ENCODE measurements at places on chromosomes 7 and 10.

DNA sequence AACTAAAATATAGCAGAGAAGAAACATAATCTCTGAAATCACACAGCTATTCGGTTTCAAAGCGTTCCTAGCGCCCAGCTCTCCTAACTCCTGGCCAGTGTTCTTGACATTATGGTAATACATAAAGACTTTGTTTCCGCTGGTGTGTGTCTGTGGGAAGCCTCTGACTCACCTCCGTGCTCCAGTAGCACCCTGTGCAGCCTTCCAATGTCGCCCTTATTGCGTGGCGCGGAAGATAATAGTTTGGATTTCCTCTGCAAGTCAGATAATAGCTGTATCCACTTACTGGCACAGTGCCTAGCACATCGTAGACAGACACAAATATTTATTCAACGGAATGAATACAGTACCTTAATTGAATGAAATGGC, 570 bp downstream of the BMS1 start:
- peak; percentile 58 for DNase-seq

DNA sequence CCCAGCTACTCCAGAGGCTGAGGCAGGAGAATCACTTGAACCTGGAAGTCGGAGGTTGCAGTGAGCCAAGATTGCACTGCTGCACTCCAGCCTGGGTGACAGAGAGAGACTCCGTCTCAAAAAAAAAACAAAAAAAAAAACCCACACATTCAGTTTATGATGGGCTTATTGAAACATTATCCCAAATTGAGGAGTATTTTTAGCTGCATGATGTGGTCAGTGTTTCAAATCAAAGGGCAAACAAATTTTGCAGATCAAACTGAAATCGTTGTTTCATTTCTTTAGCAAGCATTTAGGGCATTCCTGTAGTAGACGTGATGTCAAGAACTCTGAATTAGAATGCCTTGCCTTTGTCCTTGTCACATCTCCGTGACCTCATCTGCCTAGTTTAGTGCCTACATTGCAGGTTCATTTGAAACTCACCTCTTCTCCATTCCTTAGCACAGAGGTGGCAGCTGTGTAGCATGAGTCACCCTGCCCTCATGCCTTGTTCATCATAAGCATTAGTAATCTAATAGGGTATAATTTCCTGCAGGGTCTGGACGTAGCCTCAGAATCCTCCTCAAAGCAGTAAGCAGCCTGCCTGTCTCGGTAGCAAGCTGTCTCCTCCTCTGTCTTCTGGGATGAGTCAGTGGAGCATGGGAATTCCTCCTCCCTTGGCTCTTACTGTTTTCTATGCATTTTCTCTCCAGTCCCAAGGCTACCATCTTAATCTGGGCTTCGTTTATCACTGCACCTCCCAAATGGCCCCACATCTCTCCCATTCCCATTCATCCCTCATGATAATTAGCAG, 73.8 kb downstream of the CUL1 start:
- peak; percentile 92 for DNase-seq

DNA sequence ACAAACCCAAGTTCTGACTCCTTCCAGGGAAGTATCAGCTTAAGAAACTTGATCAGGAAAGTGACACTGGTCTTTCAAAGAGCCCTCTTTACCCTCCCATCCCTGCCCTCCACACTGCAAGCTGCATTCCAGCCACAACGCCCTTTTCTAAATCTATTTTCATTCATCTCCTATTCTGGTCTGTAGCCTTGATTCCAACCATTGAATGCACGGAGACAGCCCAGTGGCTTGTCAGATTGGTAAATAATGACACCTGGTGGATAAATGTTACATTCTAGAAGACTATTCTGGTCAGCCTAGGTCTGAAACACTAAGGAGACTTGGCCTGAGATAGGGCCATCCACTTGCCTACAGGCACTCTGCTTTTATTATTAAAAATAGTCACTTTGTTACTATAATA, 20.9 kb downstream of the MORN4 start:
- peak; percentile 45 for DNase-seq

- DNase-seq = no peak
Measured at GRCh38 chr7:2640846-2641316, 9.1 kb downstream of the TTYH3 start.

- DNase-seq = peak; percentile 30
Measured at GRCh38 chr7:13279854-13280435, 592.5 kb downstream of the ARL4A start.

- DNase-seq = no peak
Measured at GRCh38 chr7:57375783-57376182, 74.2 kb upstream of the ZNF716 start.

DNA sequence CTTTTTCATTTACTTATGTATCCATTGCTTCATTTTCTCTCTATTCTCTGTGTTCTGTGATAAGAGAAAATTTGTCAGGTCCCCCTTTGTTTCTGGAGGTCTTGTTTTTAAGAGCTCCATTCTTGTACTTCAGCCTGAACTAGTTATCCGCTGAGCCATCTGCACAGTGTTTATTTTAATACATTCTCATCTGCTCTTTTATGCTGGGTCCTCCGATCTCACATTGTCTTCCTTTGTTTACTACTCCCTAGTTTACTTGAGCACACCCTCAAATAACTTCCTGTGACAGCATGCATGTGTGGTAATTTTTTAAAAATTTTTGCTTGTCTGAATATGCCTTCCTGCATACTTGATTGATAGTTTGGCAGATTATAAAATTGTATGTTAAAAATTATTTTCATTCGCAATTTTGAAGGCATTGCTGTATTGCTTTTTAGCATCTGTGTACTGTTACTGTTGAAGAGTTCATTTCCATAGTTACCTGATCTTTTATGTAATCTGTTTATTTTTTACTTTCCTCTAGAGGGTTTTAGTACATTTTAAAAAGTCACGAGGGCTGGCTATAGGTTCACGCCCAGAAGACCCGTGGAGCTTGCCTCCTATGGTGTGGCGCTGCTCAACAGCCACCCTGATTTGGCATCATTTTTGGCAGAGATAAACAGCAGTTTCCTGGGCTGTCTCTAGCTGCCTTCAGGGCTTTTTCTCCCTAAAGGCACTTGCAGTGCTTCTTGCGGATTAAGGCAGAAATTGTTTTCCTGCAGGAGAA, 31.9 kb downstream of the RSBN1L start:
- DNase-seq = peak; percentile 56

GRCh38 chr7:66950311-66950710, 29.3 kb downstream of the TMEM248 start:
- no peak for DNase-seq

GRCh38 chr10:77550378-77550777, 87.2 kb downstream of the KCNMA1 start:
- DNase-seq = no peak

GRCh38 chr10:71646037-71646436, 73.5 kb downstream of the C10orf105 start:
- DNase-seq = no peak

DNA sequence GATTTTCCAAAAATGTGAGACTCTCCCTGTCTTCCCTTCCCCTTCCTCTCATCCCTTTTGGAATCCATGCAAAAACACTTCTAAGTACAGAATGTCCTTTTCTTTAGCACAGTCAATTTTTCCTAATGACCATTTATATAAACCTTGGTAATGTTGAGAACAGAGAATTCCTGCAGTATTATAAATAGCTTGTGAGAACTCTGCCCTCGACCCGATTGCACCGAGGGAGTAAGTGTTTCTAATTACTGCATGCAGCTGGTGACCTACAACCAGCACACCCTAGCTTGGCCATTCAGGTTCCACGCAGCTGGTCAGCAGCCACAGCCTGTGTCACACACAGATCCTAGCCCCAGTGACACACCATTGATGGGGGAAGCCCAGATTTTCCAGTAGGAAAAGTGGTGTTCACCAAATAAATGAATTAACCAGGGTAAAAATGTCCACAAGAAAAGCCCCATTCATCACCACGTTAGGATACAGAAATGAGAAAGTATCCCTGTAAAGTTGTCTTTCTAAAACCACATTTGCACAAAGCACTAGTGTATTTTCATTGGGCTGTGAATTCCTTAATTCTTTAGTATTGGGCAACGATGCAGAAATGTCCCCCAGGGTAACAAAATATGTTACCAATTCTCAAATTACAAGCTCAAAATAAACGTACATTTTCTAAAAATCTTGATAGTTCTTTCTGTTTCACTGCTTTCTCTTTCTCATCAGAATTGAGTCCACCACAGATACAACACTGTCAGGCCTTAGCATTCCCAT, 499.0 kb upstream of the KLF6 start:
- peak; percentile 91 for DNase-seq

DNA sequence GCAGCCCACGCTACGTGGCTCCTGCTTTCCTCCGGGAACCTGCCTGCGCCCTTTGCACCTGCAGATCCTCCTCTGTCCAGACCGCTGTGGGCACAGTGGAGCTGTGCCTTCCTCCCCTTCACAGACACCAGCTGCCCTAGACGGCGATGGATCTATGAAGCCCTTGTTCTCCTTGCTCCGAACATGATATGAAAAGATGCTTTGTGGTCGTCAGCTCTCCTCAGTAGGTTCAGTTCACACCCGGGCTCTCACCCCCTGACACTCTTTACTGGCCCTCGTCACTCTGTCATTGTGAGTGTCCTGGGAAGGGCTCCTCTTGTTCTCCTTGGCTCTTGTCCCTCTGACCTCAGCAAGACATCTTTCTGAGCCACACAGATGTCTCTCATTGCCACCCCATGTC, 4.2 kb downstream of the ZNF488 start:
- no peak for DNase-seq

DNA sequence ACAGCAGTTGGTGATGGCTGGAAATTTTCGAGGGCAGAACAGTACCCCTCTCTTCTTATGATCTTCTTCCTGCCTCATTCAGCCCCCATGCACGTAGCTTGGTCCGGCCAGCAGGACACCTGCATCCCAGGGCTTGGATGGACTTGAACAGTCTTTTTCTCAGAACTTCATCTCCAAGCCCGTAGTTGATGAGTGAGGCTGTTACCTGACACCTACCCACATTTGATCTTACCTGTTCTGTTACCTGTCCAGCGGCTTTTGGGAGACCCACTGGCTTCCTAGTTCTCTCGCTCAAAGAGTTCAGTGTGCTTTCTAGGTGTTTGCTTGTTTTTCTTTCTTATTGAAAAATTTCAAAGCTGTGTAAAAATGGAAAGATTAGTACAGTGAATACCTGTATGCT, 212.2 kb downstream of the CUX1 start:
- DNase-seq = no peak

DNA sequence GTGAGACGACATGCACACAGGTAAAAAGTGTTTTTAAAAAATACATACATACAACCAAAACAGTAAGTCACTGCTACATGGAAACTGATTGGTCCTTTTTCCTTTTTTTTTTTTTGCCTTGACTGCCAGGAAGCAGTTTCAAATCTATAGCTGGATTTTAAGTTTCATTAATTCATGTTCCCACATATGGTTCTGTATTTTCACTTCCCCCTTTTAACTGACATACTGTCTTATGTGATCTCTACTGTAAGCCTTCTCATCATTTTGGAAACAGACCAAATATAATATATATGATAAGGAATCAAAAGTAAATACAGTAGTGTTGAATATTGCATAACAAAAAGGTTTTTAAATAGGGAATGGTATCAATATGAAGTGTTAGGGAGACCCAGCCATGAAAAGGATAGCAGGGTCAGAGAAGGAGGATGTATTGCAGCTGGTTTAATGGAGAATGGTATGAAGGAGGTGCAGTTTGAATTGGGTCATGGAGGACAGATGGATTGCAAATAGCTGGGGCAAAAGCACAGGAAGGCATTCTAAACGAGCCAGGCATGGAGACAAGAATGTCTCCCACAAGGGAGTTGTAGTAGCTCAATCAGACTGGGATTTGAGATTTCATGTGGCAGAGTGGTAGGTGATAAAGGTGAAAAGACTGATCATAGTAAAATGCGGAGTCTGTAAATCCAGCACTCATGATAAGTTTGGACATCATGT, 5.4 kb downstream of the CAV1 start:
- peak; percentile 13 for DNase-seq

- DNase-seq = no peak
Measured at GRCh38 chr7:92325858-92326257, 80.1 kb downstream of the ANKIB1 start.

DNA sequence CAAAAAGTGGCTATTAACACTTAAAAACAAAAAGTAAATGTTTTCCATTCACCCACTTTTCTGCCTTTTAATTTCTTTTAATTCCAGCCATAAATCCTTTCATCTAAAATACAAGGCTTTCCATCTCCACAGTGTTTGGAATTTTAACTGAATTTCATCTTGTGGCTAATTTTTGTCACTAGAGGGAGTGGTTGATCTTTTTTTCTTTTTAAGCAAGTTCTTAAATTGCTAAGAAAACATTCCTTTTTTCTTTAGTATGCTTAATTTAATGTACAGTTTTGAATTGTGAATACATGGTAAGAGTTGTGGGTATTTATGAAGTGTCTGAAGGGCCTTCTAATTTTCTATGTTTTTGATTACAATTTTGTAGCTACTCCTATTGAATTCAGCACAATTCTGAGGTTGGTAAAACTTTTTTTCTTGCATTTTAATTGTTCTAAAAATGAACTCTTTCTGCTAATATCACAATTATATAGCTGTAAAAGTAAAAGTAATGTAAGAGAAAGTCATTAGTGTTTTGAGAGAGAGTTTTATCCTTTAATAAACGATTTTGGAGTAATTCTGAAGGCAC, 54.9 kb upstream of the ANK3 start:
- DNase-seq = peak; percentile 20

- DNase-seq = no peak
Measured at GRCh38 chr10:5165738-5166137, 19.2 kb downstream of the AKR1C8 start.

GRCh38 chr7:22765609-22766008, 38.6 kb downstream of the IL6 start:
- DNase-seq = no peak

DNA sequence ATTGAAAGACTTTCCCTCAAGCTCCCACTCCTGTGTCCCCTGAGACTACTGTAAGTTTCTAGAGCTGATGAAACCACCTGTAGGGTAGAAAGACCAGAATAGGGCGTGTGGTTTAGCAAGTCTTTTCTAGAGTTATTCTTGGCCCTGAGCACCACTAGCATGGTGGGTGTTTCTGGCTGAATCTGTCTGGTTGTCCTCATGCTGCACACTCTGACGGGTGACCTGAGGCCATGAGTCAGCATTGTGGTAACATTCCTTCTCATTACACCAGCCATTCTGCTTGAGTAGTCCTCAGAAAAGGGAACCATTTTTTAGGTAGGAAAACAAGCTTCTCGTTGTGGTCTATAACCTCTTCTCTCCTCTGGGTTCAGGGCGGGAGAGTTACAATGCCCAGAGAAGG, 250.3 kb downstream of the SNX13 start:
- peak; percentile 83 for DNase-seq

- DNase-seq = no peak
Measured at GRCh38 chr10:45418849-45419675, 45.0 kb downstream of the ALOX5 start.

DNA sequence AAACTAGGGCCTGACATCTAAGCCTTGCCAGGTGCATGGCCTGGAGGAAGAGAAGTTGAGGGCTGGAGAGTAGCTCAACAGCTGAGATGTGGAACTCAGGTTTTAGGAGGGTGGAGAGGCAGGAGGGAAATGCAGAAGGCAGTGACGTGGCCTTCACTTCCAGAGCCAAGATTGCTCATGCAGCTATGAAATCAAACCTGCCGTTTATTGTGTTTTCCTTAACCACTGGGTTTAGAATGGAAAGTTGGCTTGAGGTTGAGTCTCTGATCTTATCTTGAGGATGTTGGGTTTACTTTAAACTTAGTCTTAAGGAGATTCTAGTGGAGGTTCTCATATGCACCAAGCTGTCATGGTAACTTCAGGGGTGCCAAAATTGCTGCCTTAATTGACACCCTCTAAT, 178.6 kb downstream of the SORCS3 start:
- DNase-seq = no peak

GRCh38 chr10:49207113-49207512, 18.9 kb upstream of the TMEM273 start:
- DNase-seq = no peak

GRCh38 chr10:78658645-78659597, 409.8 kb upstream of the ZMIZ1 start:
- no peak for DNase-seq
